Activated CD4-positive, alpha-beta T cell treated with anti-CD3 and anti-CD28 coated beads, Interleukin-2, Interleukin-6, amounts not matched to agents 100 ng/mL and 50 ng/mL, durations not matched to agents 16 hours and 8 hours (primary cell): ENCODE measurements at places on chromosomes 7 and 10.

- no peak for DNase-seq
Measured at GRCh38 chr7:115356139-115356746, 434.3 kb downstream of the MDFIC start.

- DNase-seq, result no peak
Measured at GRCh38 chr10:17790651-17791050, 18.5 kb upstream of the MRC1 start.

DNA sequence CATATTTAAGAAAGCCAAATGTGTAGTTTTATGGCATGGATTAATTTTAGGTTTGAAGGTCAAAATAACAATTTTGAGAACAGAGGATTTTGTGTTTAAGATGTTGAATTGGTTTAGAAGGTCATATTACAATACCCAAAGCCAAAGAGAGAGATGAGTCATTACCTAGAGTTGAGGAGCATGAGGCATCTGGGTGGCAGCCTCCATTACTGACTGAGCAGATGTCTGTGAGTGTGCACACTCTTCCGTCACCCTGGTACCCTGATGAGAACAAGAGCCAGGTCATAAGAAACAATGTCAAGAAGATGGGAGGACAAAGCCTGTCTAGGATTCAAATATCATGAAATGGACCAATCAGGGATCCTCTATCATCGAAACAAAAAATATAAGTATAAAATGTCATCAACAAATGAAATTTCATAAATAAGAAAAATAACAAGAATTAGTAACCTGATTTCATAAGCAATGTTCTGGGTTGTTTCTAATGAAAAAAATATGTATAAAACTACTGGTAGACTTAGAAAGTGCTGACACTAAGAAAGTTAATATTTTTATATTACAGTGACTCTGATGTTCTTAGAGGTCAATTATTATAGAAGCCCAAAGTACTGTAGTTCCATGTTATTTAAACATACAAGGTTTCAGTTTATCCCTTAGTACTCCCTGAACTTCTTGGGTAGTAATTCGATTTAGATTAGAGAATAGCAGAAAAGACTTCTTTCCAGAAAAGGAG, 20.0 kb downstream of the CUBN start:
- DNase-seq, result peak; percentile 13

DNA sequence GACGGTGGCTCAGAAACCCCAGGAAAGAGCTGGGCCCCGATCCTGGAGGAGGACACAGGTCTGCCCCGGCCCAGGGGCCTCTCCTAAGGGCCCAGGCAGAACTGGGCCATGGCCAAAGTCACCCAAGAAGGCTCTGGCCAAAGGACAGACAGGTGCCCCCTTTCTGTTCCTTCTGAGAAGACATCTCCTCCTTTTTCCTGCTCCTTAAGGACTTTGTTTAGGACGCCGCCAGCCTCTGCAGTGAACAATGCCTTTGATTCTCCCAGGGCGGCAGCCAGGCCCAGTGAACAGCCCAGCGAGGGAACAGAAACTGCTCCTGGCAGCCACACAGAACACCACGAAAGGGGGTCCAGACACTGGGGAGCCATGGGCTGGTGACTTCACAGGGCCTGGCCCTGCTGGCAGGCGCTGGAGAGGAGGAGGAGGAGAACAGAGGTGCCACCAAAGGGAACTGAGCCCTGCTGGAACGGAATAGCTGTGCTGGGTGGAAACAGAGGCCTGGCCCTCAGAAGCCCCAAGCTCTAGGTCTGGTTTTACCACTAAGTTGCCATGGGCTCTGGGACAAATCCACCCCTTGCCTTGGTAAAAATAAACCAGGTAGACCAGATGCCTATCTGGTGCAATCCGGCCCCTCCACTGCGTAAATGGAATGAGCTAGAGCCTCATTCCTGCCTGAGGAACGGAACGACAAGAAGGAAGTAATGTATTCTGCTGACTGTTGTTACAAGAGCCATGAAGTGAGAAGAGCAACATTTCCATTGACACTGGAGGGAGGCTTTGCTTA, 163.3 kb upstream of the RHEB start:
- DNase-seq, result no peak

GRCh38 chr7:131688738-131689661, 132.6 kb upstream of the PODXL start:
- peak; percentile 71 for DNase-seq

- peak; percentile 28 for DNase-seq
Measured at GRCh38 chr7:139232904-139233303, 1.9 kb downstream of the UBN2 start.
